ENCODE measurements at places on chromosomes 6 and 20. TPM values are rescaled to one million over a fixed set of nuclear protein-coding genes. Genes with fewer than 3 reads are reported as not detected.

Gene BACH2
- total RNA-seq: 0.58 TPM

Gene BPIFA1
- total RNA-seq: not detected

Gene SPDEF
- total RNA-seq: 0.07 TPM

Gene SSTR4
- not detected for total RNA-seq

Gene ADAM33
- not detected for total RNA-seq

Gene JPH2
- 2.9 TPM for total RNA-seq

Gene BTBD9
- total RNA-seq: 2.9 TPM

Gene SLC35D3
- total RNA-seq: not detected

Gene TRAM2
- 19.2 TPM for total RNA-seq

Gene CCR6
- total RNA-seq: not detected

Gene RAB44
- total RNA-seq: under 0.01 TPM

Gene HCK
- not detected for total RNA-seq

Gene FAM209B
- total RNA-seq: not detected

Gene TFAP2D
- total RNA-seq: not detected

Gene SLX4IP
- total RNA-seq: 2.2 TPM

Gene SYNJ2
- total RNA-seq: 19.1 TPM

Gene POPDC3
- total RNA-seq: 6.6 TPM
